ENCODE measurements at places on chromosomes 2 and 18.

DNA sequence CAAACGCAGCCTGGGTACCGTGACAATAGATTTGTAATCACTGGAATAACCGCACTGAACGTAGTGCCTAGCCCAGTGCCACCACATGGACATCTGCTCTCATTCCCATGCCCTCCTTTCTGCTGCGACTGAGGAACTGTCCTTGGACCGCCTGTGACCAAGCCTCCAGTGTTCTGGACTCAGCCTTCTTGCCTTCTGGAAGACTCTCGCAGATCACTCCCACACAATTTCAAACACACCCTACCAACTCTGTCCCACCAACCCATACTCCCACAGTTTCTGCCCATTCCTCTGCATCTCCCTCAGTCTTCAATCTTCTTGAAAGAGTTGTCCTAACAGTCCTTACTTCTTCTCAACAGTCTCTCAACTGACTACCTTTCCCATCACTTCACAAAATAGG lies 2.1 kb downstream of the RNF149 start:
- no peak for DNase-seq

GRCh38 chr2:64534363-64534762 lies 10.2 kb downstream of the AFTPH start:
- DNase-seq = no peak

- no peak for DNase-seq
These were observed 11.7 kb upstream of the CCDC74B start for GRCh38 chr2:130156624-130157004.

DNA sequence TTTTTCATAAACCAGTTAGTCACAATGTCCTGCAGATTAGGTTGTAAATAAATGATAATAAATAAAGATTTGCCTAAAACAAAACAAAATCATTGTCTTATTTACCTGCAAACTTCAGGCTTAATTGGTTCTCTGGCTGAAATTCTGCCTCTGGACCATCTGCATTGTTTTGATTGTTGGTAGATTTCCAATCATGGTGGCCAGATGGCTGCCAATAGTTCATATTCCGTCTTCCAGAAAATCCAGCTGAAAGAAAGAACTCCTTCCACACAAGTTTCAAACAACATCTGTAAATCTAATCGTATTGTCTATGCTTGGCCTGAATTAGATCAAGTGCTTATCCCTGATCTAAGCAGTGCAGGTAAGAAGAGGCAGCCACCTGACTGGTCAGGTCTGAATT lies 771.1 kb upstream of the ZEB2 start:
- no peak for DNase-seq

DNA sequence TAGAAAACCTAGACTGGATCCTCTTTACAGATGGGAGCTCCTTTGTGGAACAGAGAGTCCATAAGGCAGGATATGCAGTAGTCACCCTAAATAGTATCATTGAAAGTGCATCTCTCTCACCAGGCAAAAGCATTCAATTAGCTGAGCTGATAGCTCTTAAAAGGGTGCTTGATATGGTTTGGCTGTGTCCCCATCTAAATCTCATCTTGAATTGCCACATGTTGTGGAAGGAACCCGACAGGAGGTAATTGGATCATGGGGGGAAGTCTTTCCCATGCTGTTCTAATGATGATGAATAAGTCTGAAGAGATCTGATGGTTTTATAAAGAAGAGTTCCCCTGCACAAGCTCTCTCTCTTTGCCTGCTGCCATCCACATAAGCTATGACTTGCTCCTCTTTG lies 96.2 kb upstream of the RMP24 start:
- DNase-seq = no peak

GRCh38 chr2:187548656-187549055 lies 5.6 kb downstream of the TFPI start:
- DNase-seq = no peak

GRCh38 chr18:42937436-42937835 lies 178.0 kb downstream of the RIT2 start:
- DNase-seq = no peak

- no peak for DNase-seq
These were observed 48.7 kb downstream of the ATIC start for GRCh38 chr2:215360596-215360995.

- DNase-seq = no peak
These were observed 37.1 kb downstream of the DCC start for GRCh38 chr18:52377094-52377493.

DNA sequence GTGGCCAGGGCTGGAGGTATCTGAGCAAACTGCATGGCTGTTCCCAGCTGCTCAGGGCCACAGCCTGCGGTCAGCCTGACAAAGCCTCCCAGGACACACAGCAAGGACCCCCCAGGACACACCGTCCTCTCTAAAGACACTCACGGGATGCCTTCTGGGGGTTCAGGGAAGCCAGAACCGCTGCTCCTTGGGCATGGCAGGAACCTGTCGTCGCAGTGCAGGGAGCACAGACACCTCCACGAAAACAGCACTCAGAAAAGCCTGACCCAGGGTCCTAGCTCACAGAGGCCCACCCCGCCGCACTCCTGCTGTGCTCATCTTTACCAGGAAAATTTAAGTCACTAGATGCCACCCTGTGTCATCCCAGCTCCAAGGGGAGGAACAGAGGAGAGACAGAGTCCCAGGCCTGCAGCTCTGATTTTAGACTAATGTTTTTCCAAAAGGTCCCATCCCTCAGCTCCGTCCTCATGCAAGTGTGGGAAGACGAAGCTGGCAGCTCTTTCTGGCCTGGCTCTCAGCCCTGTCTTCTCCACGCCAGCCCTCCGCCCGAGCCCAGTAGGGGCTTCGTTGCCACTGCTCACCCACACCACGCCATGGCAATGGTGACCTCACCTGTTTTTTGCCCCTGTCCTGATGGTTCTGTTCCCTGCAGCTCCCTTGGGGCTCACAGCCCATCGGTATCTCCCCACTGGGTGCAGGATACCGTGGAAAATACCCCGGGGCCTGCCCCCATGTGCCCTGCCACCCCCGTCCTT lies 23.9 kb upstream of the SLC66A3 start:
- no peak for DNase-seq

- no peak for DNase-seq
These were observed 4.2 kb downstream of the CIB4 start for GRCh38 chr2:26636935-26637334.

GRCh38 chr2:14560716-14561115 lies 71.8 kb upstream of the LRATD1 start:
- DNase-seq = no peak

GRCh38 chr2:128369108-128369555 lies 50.5 kb upstream of the HS6ST1 start:
- no peak for DNase-seq

GRCh38 chr18:73986711-73987110 lies 160.9 kb downstream of the FBXO15 start:
- peak; percentile 39 for DNase-seq

DNA sequence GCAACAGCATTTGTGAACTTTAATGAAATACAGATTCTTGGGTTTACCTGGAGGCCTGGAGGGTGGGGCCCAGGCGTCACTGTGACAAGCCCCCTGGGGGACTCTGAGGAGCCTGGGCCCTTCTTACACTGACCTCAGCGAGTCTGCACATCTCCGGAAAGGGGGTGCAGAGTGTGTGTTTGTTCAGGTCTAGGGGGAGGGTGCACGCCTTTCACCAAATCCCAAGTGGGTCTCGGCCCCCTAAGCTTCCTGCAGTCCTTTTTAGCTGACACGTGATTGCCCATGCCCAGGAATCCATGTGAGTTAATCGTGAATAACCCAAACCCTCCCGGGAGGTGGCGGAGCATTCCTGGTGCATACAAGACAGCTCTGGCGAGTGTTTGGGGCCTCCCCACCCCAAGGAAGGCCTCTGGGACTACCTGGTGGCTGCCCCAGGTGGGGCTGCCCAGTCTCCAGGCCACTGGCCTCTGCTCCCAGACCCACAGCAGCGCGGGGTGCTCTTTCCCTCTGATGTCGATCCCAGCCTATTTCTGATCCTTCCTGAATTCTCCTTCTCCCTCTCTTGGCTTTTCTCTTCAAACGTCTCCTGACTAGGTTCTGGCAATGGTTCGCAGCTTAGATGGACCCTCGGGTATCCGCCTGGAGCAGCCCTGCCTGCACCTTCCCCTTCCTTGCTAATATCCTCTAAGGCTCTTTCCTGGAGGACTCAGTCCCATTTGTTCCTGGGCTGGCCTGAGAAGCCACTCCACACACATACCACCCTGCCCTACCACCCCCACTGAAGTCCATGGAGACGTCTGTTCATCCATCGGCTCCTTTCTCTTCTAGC lies 10.0 kb downstream of the NGEF start:
- no peak for DNase-seq

GRCh38 chr2:238424313-238424700 lies 2.4 kb upstream of the ASB1 start:
- peak; percentile 60 for DNase-seq

DNA sequence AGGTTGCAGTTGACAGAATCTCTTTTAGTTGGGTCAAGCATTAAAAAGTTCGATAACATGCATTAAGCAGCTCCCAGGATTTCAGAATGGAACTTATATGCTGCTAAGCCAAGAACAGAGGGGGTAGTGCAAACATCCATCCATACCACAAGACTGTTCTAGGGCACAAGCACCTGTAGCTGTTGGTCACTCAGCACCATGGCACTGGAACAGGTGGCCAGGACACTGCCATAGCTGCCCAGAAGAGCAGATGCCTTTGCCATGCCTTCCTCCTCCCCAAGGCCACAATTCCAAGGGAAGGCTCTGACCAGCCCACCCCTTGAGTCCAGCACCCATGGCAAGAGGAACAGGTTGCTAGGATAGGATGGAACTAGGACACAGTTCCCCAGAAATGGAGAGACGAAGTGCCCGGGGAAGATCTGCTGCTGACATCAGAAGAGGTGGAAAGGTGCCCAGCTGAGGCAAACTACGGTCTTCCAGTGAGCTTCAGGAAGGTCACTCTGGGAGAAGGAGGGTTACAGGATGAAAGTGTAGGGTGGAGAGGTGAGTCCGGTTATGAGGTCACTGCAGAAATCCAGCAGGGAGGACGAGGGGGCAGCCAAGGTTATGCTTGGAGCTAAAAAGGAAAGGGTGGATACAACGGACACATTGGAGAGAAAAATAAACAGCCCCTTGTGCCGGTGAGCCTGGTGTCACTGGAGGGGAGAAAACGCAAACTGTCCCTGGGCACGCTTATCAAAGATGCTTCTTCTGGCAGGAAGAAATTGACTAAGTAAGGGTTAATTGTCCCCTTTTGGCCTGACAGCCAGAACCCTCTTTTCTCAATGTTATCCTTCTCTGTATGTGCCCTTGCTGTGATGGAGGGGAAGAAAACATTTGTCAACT lies 41.9 kb downstream of the C1QL2 start:
- DNase-seq = no peak

DNA sequence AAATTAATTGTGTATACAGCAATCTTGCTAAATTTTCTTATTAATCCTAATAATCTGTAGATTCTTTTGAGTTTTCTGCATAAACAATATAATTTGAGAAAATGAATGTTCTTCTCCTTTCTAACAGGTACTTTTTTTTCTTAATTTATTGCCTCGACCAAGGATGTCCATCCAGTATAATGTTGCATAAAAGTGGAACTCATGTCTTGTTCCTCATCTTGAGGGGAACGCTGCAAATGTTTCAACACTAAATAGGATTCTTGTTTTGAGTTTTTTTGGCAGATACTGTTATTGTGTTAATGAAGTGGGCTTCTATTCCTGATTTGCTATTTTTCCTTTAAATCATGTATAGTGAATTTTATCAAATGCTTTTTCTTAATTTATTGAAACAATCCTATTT lies 244.4 kb upstream of the REV1 start:
- no peak for DNase-seq

DNA sequence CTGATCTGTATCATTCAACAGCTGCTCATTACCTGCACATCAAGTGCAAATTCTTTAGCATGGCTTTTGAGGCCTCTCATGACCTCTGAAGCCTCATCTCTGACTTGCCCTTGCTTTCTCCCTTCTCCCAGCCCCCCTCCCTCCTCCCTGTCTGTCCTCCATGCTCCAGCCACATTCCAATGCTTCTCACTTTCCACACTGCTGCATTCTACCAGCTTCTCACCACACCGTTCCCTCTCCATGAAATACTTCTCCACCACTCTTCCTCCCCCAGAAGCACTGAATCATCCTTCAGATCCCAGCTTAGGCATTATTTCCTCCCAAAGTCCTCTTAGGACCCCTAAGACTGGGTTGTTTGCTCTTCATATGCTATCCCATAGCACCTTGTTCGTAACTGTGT lies 26.9 kb downstream of the GCG start:
- DNase-seq = peak; percentile 66

DNA sequence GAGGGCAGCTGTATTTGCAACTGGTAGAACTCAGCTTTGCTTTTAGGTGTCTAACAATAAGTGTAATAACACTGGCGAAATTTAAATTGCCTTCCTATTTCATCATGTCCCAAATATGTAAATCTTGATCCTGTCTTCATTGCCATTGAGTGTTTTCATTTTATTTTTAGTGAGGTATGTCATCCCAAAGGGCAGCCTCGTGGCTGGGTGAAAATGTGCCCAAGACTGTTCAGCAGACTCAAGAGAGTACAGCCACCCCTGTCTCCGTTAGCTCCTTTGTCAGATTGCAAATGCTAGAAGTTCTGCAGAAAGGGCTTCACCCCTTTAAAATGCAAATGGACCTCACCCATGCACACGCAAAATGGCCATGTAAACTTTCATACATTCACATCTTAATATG lies 278.8 kb downstream of the RND3 start:
- no peak for DNase-seq

DNA sequence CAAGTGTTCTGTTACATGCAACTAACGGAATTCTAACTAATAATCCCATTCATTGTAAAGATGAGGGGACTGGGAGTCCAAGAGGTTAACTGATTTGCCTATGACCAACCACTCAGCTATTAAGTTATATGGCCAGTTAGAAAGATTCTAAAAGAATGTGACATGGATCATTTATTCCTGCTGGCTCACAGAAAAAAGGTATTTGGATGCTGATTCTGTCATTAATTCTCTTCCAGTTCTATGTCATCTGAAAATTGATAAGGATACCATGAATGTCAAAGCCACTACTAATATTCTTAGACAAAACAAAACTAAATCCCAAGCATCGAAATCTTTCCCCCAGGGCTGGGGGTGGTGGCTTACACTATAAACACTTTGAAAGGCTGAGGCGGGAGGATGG lies 41.2 kb upstream of the GORASP2 start:
- peak; percentile 23 for DNase-seq

DNA sequence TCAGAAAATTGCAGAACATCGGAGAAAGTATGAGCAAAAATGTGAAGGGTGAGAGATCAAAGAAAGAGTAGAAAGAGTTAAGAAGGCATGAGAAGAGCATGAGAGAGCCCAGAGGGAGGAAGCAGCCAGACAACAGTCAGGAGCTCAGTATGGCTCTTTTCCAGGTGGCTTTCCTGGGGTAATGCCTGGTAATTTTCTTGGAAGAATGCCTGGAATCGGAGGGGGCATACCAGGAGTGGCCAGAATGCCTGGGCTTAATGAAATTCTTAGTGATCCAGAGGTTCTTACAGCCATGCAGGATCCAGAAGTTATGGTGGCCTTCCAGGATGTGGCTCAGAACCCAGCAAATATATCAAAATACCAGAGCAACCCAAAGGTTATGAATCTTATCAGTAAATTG lies 271.8 kb upstream of the TFPI start:
- DNase-seq = peak; percentile 81

GRCh38 chr18:12290086-12290485 lies 18.0 kb upstream of the TUBB6 start:
- DNase-seq = no peak

GRCh38 chr18:35118641-35119040 lies 77.4 kb downstream of the MAPRE2 start:
- DNase-seq = no peak

All from astrocyte of the hippocampus (primary cell).